Stimulated activated CD8-positive, alpha-beta memory T cell treated with anti-CD3 and anti-CD28 coated beads, Interleukin-2, amount 100 ng/mL, for 1 hour (primary cell): ENCODE measurements at places on chromosomes 11 and 22.

DNA sequence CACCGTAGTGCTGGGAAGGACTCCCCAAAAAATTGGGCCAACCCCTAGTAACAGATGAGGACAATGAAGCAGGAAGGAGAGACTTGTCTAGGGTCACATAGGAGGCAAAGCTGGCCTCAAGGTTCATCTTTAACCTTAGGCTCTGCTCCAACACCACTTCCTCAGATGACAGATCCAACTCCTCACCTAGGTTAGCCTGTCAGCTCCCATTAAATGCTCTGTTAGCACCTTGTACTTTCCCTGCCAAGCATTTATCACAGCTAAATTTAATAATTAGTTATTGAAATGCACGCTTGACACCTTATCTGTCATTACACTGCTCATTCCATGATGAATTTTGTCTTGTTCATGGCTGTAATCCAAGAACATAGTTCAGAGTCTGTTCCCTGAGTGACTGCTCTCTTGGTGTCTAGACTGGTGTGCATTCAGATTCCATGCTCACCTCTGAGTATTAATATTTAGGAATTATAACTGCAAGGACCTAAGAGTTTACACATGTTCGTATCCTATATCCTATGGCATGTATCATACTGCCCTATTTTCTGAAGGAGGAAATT, 18.6 kb downstream of the MAP6 start:
- no peak for DNase-seq

GRCh38 chr11:41383768-41384167, 75.7 kb downstream of the LRRC4C start:
- DNase-seq = no peak

GRCh38 chr22:37546437-37547250, 13.6 kb upstream of the CDC42EP1 start:
- DNase-seq = no peak

- no peak for DNase-seq
Observed at GRCh38 chr11:4684631-4685285, 12.9 kb downstream of the OR51E2 start.

GRCh38 chr11:8093931-8094575, 13.0 kb downstream of the TUB start:
- no peak for DNase-seq

- no peak for DNase-seq
Observed at GRCh38 chr11:47843361-47844055, 4.6 kb downstream of the NUP160 start.

- no peak for DNase-seq
Observed at GRCh38 chr11:125505492-125506080, 9.5 kb upstream of the FEZ1 start.

DNA sequence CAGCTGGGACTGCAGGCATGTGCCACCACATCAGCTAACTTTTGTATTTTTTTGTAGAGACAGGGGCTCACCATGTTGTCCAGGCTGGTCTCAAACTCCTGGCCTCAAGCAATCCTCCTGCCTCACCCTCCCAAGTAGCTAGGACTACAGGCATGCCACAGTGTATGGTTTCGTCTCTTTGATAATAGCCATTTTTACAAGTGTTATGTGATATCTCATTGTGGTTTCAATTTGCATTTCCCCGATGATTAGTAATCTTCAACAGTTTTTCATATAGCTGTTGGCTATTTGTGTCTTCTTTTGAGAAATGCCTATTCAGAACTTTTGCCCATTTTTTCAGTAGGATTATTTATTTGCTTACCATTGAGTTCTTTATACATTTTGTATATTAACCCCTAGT, 9.0 kb upstream of the MTMR3 start:
- no peak for DNase-seq

- no peak for DNase-seq
Observed at GRCh38 chr11:68206211-68206610, 6.9 kb downstream of the KMT5B start.
